Foreskin melanocyte (primary cell): ENCODE measurements at places on chromosomes 5 and 9.

GRCh38 chr5:52950686-52951085, 38.5 kb upstream of the ITGA2 start:
- no peak for DNase-seq

- no peak for DNase-seq
Measured at GRCh38 chr9:115913696-115914095, 239.9 kb upstream of the PAPPA start.

GRCh38 chr5:36646507-36647023, 40.2 kb downstream of the SLC1A3 start:
- DNase-seq = no peak

DNA sequence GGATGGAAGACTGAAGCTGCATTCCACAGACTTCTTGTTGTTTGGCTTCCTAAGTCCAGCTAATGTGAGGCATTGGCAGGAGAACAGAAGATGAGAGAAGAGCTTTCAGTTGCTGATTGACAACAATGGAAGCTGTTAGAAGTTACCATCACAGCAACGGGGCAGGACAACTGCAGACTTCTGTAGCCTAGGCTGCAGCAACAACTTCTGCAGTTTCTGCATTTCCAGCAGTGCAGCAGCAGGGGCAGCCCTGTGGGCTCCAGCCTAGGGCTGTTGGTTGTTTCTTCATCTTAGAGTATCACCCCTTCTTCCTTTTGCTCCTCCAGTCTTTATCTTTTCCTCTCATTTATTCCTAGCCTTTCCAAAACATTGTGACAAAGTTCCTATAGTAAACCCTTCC, 528.8 kb upstream of the PTGER4 start:
- DNase-seq = no peak

DNA sequence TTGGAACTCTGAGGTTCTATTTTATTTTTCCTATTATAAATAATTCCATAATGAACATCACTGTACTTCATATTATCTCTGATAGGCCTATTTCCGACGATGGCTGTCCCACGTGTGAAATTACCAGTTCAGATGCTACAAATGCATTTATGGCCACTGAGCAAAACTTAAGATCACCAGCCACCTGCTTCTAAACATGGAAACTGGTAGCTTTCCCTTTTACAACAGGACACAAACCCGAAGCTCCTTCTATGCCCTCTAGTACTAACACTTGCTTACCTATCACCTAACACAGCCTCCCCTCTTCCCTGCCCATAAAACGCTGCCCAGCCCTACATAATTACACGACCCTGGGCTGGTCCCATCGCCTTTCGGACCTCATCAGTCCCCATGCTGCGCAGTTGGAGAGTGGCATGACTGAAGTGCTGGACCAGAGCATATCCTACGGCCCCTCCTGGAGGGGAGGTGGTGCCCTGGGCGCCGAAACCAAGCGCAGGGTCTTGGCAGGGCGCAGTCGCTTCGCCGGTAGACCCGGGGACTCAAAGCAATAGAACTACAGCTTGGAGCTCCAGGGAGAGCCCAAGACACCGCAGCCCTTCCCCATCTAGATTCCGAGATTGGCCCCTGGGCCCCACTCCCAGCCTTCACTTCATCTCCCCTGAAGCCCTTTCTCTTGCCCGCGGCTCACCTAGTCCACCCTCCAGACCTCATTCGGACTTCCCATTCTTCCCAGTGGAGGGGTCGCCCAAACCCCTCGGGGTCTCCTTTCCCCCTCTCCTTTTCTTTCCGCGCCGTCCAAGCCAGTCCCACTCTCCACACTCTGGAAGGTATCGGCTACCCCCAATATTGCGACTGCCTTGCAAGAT, 1.0 kb upstream of the SAP30L start:
- DNase-seq = no peak

- no peak for DNase-seq
Measured at GRCh38 chr9:37675661-37676060, 24.9 kb downstream of the FRMPD1 start.

- DNase-seq = no peak
Measured at GRCh38 chr9:72187121-72187695, 38.0 kb downstream of the GDA start.

GRCh38 chr5:153985498-153985897, 53.2 kb downstream of the FAM114A2 start:
- no peak for DNase-seq

DNA sequence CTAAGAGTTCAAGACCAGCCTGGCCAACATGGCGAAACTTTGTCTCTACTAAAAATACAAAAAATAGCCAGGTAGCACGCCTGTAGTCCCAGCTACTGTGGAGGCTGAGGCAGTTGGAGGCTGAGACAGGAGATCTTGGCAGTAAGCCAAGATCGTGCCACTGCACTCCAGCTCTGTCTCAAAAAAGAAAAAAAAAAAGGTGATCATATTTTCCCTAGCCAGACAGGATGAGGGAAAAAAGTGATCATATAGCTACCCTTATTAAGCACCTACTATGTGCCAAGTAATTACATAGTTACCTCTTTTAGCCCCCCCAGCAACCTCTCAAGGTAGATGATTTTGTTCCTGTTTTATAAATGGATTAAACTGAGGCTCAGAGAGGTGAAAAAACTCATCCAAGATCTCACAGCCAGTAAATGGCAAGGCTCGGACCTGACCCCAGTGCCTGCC, 18.1 kb upstream of the RPL26L1 start:
- no peak for DNase-seq

- no peak for DNase-seq
Measured at GRCh38 chr5:133262690-133263089, 210.9 kb downstream of the HSPA4 start.

DNA sequence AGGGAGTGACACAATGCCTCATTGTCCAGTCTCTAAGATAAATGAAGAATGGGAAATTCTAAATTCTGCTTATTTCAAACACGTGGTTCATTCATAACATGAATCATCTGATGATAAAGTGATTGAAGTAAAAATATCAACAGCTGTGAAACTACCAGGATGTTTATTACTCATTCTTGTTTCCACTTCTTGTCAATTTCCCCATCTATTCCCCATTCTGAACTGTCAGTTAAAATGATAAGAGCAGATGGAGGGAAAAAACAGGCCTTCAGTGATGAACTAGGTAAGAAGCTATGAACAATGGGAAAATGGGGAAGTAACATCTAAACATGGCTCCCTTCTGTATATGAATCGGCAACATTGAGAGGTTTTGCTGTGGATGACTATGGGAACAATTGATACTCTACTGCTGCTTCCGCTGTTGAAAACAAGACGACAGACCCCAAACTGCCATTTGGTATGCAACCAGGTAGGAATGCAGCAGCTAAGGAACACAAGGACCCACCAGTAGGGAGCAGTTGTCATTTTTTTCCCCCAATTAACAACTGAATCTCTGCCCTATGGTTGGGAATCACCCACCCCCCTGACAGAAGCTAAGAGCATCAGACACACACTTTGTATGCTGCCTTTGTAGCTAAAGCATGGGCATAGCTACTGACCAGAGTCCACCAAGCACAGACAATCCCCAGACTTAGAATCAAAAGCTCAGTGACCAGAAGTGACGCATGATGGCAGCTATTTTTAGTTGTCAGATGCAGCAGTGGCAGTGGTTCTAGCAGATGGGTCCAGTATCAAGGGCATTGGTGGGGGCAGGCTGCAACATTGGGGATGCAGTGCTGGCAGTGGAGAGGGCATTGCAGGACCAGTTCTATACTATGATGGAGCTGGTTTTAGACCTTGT, 52.9 kb upstream of the ZNF366 start:
- peak; percentile 77 for DNase-seq

GRCh38 chr9:125961072-125961471, 213.9 kb downstream of the PBX3 start:
- DNase-seq = no peak

- no peak for DNase-seq
Measured at GRCh38 chr5:73431204-73431851, 17.2 kb downstream of the FOXD1 start.

DNA sequence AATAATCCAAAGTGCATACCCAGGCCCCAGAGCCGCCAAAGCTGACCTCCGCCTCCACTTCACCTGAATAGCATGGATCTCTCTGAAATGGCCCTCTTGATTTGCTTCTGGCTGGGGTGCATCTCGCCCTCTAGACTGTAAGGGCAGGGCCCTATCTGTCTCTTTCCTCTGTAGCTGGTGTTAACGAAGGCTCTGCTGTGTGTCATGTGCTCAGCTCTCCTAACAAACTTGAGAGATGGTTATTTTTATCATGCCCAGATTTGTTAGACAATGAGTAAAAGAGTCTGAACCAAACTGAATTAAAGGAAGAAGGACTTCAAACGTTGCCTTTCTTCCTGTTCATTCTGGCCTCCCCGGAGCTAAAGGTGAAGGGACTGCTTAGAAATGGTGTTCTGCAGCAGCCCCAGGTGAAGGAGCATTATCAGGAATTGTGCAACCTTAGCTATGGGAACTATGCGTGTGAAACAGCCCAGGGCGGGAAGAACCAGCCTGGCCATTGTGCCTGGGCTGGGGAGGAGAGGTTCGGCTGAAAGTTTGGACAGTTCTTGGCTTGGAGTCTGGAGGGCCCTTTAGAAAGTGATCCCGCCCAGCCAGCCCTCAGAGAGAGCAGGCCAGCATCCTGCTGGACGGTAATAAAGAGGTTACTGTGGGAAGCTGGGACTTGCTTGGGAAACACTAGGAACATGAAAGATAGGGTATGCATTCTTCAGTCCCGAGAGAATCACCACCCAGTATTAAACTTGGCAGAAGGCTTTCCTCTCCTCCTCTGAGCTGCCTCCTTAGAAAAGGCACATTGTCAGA, 73.5 kb downstream of the WWC1 start:
- peak; percentile 69 for DNase-seq

- DNase-seq = no peak
Measured at GRCh38 chr9:130583271-130583670, 3.9 kb downstream of the FUBP3 start.

GRCh38 chr9:132745756-132746709, 75.8 kb downstream of the GTF3C4 start:
- DNase-seq = no peak
